CD8-positive, alpha-beta memory T cell (primary cell): ENCODE measurements at places on chromosomes 12 and 14.

- no peak for DNase-seq
These were observed 303.7 kb upstream of the DIO3 start for GRCh38 chr14:101257551-101257950.

DNA sequence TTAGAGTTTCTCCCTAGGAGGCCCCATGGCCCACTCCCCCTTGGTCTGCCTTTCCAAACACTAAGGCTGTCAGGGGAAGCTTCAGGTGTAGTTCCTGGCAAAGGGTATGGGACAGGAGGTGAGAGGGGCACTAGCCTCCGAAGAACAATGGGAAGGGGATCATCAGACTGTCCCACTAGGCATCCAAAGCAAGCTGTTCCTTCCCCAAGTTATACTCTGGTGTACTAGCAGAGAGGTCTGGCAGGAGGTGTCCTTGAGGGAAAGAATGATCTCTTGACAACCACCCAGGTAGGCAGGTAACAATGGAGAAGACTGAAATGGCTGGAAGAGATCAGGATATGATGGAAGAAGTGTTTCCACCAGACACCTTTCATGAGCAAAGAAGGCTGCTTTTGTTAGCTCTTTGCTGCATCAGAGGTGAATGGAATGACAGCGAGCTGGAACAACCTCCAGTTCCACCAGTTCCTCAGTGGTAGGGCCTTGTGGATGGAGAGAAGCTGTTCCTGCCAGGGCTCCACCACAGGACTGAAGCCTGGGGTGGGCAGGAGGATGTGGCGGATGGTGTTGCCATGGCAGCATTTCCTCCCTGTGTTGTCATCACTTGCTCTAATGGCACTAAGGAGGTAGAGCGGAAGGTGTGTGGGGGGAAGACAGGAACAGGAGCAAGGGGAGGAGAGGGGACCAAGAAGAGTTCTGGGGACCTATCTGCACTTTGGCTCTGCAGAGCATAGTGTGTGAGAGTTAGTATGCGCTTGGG is 2.3 kb upstream of the AGAP2 start:
- peak; percentile 80 for DNase-seq

DNA sequence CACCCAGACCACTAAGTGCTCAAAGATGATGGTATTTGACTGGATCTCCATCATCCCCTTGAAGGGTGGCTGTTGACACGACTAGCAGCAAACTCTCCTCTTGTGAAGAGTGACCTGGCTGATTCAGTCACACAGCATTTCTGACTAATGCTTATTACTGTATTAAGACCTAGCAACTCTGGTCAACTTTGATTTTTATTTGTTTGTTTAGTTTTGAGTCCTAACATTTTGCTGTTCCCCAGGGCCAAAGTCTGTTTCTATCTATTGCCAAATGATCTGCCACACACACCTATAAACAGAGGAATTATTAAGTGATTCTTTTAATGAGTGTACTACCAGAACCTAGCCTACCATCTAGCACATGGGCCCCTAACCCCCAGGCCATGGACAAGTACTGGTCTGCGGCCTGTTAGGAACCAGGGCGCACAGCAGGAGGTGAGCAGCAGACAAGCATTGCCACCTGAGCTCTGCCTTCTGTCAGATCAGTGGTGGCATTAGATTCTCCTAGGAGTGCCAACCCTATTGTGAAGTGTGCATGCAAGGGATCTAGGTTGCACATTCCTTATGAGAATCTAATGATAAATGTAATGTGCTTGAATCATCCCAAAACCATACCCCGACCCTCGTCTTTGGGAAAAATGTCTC is 120.0 kb downstream of the RPS6KA5 start:
- no peak for DNase-seq

GRCh38 chr12:11174022-11174421 is 3.0 kb downstream of the SMIM10L1 start:
- no peak for DNase-seq

DNA sequence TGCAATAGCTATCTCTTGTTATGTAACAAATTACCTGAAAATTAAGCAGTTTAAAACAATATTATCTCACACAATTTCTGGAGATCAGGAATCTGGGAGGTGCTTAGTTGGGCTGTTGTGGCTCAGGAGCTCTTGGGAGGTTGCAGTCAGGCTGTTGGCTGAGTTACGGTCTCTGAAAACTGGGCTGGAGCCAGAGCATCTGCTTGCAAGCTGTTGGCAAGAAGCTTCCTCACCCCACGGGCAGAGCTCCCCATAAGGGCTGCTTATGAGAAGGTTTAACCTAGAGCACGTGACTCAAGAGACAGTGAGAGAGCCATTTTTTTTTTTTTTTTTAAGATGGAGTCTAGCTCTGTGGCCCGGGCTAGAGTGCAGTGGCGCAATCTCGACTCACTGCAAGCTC is 346.8 kb downstream of the ATP23 start:
- no peak for DNase-seq

- DNase-seq, result no peak
These were observed 322.4 kb downstream of the ATP23 start for GRCh38 chr12:58263816-58264215.

- DNase-seq, result no peak
These were observed 881 bp upstream of the PUS1 start for GRCh38 chr12:131928080-131928710.

- DNase-seq, result no peak
These were observed 82.4 kb downstream of the ITPK1 start for GRCh38 chr14:93033084-93033982.

DNA sequence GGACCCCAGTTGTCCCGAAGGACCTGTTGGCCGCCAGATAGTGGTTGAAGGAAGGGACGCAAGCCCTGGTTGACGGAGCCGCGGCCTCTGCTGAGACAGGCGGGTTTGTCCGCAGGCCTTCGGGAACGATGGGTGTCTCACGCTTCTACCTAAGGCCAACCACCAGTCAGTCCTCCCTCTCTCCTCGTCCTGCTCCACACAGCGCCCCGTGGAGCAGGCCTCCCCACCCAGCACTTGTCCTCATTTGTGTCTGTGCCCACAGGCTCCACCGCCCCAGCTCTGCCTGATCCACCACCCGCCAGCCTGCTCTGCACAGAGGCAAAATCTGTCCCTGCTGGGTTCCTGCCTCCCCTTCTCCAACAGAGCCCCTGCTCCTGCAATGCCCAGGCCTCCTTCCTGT is 41.0 kb downstream of the RIMBP2 start:
- no peak for DNase-seq

DNA sequence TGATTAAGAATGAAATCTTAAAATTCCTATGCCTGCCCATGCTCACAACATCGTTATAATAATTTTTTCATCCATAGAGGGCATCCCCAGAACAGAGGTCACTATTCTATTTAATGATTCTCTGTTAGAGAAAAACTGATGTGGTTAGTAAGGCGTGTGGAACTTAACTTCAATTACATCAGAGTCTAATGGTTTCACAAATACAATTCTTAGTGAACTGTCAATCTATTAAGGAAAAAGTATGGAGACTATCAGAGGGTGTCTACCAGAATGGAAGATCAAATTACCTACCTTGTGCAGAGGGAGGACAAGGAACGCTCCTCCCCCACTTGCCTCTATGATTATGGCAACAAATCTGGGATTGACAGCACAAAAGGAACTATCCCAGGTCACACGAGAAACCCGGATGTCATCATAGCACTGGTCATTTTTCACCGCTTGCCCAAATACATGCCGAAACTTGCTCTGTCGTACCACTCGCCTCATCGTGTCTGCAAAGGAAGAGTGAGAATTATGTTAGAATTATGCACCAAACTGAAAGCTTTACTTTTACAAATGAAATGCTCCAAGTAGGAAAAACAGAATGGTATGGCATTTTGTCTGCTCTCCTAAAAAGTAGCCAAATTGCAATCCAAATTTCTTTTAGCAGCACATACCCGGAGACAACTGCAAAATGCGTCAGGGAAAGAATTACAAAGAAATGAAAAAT is 30.3 kb downstream of the CORO1C start:
- DNase-seq, result no peak

- DNase-seq, result no peak
These were observed 454.2 kb downstream of the AEBP2 start for GRCh38 chr12:19893514-19893913.

DNA sequence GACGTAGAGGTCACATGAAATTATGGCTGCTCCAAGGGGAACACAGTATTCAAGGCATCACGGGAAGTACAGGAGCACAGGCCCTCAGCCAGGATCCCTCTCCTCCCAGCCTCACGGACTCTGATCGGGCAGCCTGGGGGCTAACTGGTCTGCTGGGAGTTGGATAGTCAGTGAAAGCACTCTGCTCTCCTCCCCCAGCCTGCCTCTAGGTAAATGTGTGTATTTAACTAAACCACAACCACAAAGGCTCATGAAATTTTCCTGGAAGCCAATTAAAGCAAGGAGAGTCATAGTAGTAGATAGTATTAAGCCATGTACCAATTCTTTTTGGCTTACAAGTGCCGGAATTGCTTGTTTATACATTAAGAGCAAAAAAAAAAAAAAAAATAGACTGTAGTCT is 254.3 kb downstream of the MSRB3 start:
- DNase-seq, result no peak

DNA sequence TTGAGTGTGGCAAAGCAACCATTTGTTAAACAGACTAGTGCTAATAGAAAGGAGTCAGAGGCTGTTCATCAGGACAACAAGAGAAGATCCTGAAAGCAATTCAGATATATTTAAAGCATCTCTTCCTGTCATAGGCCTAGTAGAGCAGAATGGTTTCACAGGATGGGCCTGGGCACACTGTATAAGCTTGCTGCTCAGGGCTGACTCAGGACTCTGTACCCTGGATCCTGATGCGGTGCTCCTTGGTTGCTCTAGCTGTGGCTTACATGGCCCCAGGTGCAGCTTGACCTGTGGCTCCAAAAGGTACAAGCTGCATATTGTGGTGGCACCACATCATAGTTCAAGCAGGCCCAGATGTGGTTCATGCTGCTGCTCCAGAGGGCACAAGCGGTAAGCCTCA is 313.4 kb downstream of the ETNK1 start:
- no peak for DNase-seq

DNA sequence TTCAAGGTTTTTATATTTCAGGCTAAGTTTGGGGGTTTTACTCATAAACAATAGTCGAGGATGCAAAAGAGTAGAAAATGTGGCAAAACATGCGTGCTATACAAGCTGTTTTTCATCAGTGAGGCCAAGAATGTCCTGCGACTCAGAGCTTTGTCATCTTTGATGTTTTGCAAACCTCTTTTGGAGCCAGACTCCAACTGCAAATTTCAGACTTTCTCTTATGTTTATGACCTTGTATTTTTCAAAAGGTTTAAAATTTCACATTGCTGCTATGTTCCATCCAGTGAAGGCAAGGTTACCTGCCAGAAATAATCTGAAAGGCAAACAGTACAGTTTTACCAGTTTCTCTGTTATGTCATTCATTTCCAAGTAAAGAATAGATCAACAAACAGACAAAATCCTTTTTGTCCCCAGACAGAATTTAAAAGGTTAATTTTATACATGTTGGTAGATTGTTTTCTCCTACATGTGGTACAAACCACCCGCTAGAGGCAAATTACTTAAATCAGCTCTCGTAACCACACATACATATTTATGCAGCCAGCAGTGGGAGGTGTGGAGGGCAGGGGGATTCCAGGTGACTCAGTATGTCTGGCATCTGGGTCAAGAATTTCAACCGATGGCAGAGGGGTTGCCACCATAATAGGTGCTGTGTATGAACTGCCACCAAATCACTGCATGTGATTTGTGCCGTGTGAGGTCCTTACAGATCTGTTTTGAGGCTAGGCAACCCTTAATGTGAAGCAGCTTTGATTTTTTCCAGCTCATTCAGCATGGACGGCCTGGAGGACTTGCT is 119.8 kb upstream of the CPM start:
- DNase-seq, result no peak

DNA sequence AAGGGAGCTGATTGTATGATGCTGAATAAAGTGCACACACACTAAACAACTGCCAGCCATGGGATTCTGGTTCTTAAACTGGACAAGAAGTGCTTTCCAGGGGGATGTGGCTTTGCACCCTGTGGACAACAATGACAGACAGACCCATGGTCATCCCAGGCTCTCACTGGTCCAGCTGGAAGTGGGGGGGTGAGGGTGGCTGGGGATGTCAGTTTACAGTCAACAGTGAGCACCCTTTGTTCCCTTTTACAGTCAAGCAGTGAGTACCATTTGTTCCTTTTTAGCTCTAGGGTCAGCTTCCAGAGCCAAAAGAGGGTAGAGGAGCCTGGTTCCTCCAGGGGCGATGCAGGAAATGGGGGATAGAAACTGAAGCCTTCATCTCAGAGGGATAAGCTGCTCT is 100.7 kb downstream of the SMOC1 start:
- no peak for DNase-seq

GRCh38 chr12:49346659-49347310 is at the start of gene DNAJC22:
Gene DNAJC22 (plus strand): TSS chr12:49346888. CDS start chr12:49348873, 1,985 bp downstream.
- no peak for DNase-seq

DNA sequence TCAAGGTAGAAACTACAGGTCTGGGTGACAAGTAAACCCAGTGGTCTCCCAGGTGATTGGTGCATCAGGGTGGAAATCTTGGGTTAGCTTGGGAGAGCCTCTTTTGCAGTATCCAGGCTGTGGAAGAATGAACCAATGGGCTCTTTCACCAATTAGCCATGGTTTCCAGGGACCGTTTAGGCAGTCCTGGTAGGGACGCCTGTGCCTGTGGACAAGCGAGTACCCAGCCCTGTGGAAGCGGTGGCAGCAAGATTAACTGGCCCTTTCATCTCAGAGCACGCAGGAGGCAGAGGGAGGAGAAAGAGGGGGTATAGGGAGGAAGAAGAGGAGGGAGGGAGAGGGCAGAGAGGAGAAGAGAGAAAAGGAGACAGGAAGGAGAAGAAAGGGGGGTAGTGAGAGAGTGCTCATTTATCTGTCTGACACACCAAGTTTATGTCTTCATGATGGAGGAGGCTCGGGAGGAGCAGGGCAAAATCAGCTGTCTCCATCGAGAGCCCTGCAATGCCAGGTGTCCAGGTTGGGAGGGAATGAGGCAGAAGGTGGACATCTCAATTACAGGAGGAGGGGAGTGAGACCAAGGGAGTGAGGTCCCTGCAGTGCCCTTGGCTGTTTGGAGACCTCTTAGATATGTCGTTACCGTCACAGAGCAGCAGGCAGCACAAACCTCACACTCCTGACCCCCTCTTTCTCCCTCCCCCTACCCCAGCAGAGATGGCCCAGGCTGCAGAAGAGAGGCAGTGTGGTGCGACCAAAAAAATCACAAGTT is 4.6 kb upstream of the ZDHHC22 start:
- no peak for DNase-seq

DNA sequence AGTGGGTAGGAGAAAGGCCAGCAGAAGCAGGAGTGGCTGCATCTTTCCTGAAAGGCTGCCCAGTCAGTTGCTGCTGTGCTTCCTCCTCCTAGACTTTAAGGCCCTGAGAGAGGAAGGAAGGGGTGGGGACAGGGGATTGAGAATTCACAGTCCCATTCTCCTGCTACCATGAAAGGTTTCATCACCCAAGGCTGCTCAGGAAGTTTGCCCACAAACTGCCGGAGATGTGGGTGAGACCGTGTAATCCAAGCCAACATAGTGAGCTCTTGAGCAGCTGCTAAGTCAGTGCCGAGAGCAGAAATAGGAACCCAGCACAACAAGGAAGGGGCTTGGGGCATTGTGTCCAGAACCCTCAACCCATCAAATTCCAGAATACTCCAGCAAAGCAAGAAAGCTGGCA is at the start of gene CTSG:
TSS of gene CTSG (minus strand) at position 69 of the 400 bp plus-strand sequence. CDS start at position 42, 27 bp downstream.
- no peak for DNase-seq

DNA sequence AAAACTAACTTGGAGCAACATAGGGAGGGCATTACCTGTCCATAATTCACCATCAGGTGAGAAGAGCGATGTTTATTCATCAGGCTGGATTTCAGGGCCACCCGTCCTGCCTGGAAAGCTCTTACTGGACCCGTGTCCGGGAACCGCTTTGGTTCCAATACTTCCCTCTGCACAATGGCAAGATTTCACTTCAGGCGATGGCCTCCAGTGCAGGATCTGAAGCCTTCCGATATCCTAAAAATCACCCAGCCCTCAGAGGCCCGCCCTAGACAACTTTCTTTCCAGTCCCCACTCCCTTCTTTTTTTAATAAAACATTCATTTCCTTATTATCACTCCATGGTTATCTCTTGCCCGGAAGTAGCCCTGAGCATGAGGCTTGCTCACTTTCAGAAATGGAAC is 92.5 kb downstream of the BCL11B start:
- DNase-seq, result no peak
